ENCODE measurements at places on chromosomes 7 and 10. TPM values are rescaled to one million over a fixed set of nuclear protein-coding genes. Genes with fewer than 3 reads are reported as not detected.
A peak's percentile ranks its signal among the peaks of the same experiment; 100 is the strongest.

Gene KLF6
- 474 TPM for total RNA-seq

GRCh38 chr10:84196941-84197340, 2.6 kb downstream of the CDHR1 start:
- no peak for DNase-seq

DNA sequence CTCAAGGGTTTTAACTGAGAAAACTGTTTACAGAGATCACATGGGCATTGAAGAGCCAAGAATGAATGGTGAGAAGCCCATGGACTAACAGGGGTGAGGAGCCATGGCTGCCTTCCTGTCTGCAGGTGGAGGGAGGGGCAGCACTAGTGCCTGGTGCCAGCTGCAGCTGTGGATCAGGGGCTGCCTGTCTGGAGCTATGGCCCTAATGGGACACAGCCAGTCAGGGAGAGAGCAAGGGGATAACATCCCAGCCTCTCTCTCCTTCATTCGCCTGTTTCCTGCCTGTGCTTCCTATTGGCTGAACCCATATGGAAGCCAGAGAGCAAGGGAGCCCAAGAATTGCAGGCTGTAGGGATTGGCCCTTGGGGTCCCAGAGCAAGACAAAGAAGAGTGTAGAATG, 125.8 kb upstream of the GAD2 start:
- no peak for DNase-seq

- DNase-seq, result no peak
These were observed 9.5 kb downstream of the ACTR1A start for GRCh38 chr10:102492983-102493382.

DNA sequence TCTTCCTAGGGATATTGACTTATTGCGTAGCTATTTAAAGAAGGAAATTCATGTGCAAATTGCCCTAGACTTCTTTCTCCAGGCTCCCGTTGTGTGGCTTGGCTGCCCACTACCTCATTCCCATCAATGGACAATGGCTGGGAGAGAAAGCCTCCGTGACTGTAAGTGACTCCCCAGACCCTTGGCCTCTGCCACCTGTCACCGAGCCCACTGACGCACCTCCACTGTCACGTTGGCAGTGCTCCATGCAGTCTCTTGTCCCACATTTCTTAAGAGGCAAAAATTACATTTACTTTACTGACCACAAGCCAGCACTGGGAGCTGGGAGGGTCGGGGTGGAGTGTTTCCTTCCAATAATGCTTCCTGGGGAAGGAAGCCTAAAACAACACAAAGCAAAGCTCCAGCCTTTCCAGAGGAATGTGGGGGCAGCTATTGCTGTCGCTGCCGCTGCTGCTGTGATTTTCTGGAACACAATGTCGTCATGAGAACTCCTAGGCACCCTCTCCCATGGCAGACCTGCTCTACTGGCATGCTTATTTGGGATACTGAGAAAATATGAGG, 89.7 kb upstream of the STEAP1B start:
- no peak for DNase-seq

Gene OR2A42
- not detected for total RNA-seq

- DNase-seq, result no peak
These were observed 5.9 kb downstream of the SEMA3E start for GRCh38 chr7:83643012-83643411.

DNA sequence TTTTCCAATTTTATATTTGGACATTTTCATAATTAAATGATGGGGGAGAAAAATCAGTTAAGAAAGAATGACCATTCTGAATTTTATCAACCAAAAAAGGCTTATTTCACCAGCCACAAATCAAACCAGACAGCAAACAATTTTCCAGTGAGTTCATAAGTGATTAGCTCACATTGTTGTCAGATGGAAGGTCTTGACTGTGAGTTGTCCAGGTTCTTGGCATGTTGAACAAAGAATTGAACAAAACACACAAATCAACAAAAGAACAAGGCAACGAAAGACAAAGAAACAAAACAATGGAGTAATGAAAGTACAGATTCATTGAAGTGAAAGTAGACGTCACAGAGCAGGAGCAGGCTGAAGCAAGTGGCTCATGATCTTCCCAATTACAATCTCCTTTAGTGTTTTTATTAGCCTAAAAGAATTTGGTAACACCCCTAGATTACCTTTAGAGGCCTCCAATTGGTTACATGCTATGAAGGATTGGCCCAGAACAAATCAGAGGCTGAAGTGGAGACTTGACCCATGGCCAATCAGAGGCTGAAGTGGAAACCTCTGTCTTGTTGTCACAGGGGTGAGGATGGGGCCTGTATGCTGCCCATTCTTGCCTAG, 248.7 kb downstream of the NEBL start:
- no peak for DNase-seq

DNA sequence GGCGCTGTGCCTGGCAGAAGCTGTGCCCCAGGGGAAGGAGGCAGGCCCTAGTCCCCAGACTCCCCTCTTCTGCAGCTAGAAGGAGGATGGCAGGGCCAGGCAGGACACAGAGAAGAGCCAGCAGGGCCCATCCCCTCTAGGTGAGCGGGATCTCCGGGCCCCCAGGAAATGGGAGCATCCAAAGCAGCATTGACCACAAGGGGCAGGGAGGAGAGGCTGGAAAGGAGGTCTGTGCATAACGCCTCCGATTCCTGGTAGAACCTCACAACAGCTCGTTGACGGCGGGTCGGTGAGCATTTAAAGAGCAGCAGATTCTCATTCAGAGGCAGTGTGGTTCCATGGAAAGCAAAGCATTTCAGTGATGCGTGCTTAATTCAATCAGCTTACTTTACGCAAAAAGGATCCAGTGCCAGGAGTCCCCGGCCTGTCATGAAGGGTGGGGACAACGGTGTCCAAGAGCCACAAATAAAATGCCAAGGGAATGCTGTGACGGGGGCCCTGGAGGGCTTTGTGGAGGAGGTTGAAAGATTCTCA, 41.0 kb downstream of the CLRN3 start:
- DNase-seq, result peak; percentile 72

DNA sequence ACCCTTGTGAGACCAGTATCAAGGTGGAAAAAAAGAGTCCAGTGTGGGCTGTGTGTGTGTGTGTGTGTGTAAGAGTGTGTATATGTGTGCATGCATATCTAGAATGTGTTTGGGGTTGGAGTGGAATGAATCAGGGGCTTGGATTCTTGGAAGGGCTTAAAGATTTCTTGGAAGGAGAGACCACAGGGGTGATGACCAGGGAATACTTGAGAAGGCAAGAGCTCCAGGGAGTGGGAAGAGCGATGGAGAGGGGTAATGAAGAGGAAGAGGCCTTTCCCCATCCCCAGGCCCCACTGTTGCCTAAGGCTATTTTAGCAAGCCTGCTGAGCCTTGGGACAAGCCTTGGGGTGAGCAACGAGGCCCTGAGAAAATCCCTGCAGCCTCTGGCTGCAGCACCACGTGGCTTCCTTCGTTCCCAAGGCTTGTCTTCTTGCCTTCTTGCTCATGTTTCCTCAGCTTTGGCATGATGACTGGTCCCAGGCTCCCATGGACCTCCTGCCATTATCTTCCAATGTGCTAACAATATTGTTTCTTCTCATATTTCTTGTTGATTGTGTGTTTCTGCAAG, 663.4 kb downstream of the INHBA start:
- no peak for DNase-seq

GRCh38 chr10:95605163-95605562, 44.0 kb upstream of the SORBS1 start:
- no peak for DNase-seq

GRCh38 chr7:130383187-130383980, 3.1 kb downstream of the CPA1 start:
- peak; percentile 82 for DNase-seq

- DNase-seq, result no peak
These were observed 16.0 kb upstream of the GDI2 start for GRCh38 chr10:5829267-5829666.

Gene ZMIZ2
- total RNA-seq, result 47.8 TPM

- DNase-seq, result no peak
These were observed 112.6 kb upstream of the TBX20 start for GRCh38 chr7:35366167-35367155.

Gene CPA5
- total RNA-seq, result not detected

DNA sequence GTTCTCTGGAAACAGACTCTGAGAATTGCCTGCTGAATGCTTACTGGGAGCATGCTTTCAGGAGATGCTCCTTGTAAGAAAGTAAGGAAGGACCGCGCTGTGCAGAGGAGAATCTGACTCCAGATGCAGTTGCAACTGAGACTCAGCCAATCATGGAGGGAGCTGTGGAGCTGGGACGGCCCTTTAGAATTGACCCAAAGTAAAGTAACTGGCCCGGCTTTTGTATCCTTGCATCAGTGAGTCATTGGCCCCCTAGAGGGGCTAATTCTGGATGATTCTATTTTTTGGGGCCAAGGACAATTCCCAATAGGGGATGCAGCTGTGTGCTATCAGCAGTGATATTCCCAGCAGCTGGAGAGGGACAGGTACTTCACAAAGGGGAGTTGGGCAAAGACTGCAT, 170.4 kb downstream of the PTEN start:
- DNase-seq, result no peak

Gene CDK5
- total RNA-seq, result 7.3 TPM

Gene FAM25G
- not detected for total RNA-seq

DNA sequence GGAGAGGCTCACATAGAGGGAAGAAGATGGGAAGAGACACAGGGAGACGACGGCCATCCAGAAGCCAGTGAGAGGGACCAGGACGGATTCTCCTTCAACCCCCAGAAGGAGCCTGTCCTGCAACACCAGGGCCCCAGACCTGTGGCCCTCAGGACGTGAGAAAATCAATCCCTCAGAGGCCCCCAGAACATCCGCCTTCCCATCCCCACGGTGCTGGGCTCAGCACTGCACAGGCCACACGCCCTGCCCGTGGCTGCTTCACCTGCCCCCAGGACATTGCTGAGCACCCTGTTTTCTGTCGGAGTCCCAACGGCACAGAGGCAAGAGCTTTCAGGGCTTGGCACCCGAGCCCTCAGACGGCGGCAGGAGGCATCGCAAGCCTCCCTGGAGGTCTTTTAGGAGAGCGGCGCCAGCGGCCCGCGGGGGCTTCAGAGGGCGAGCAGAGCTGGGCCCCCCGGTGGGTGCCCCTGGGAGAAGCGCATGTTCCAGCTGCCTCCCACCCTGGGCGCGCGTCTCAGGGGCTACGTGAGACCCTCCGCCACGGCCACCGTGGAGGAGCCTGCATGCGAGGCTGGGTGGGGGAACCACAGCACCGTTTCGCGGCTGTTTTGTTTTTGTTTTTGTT, 42.8 kb downstream of the PDGFA start:
- DNase-seq, result peak; percentile 71

GRCh38 chr10:133180192-133180964, 20.4 kb downstream of the KNDC1 start:
- DNase-seq, result no peak

- DNase-seq, result no peak
These were observed 7.9 kb downstream of the PKD1L1 start for GRCh38 chr7:47940088-47941013.

DNA sequence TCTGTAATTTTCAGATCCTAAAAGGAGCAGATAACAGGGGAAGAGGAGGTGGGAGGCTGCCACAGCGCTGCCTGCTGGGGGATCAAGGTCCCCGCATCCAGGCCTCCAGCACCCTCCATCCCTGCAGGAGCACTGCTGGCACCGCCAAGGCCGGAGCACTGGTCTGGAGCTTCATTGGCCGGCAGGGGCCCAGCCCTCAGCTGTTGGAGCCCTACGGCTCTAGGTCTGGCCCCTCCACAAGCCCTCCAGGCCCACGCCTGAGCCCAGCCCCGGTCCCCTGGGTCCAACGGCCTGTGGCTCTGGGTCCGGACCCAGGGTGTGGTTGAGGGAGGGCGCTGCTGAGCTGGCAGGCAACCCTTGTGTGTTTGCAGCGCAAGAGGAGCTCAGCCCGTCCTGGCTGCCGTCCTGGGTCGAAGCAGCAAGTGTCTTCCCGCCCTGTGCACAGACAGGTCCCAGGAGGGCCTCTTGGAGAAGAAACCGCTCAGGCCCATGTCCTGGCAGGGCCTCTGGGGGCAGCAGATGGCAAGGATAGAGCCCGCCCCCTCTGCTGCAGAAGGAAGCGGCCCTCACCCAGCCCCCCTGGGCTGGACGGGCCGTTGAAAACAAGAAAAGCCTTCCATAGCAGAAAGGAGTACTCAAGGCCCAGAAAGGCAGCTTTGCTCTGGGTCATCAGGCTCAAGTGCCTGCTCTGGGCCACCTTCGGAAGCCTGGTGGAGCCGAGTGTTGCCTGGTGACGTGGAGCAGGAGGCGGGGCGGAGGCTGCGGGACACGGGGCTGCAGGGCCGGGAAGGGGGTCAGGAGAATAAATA, 54.3 kb upstream of the TNRC18 start:
- no peak for DNase-seq

GRCh38 chr7:29924006-29924405, 65.6 kb downstream of the SCRN1 start:
- DNase-seq, result no peak

- DNase-seq, result no peak
These were observed 76.0 kb upstream of the CAV2 start for GRCh38 chr7:116423499-116423898.

- no peak for DNase-seq
These were observed 2.8 kb upstream of the SMARCD3 start for GRCh38 chr7:151251328-151251688.

DNA sequence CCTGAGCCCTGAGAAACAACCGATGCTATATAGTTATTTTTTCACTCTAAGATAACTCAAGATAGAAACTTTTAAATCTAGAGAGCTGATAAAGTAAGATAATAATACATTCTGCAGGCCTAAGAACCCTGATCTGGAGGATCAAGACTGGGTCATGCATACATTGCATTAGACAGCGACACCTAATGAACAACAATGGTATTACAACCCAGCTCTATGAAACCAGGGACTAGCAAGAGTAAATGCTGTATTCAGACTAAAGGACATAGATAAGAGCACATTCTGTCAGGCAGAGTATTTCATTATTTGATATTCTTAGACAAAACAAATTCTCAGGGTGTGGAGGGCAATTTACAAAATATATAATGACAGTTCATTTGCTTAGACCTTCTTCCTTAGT, 148.6 kb downstream of the GRK5 start:
- DNase-seq, result no peak

Gene LIPJ
- total RNA-seq, result not detected

GRCh38 chr10:102801978-102802377, 35.2 kb downstream of the CYP17A1 start:
- DNase-seq, result no peak

Gene GRID1
- 2.1 TPM for total RNA-seq

DNA sequence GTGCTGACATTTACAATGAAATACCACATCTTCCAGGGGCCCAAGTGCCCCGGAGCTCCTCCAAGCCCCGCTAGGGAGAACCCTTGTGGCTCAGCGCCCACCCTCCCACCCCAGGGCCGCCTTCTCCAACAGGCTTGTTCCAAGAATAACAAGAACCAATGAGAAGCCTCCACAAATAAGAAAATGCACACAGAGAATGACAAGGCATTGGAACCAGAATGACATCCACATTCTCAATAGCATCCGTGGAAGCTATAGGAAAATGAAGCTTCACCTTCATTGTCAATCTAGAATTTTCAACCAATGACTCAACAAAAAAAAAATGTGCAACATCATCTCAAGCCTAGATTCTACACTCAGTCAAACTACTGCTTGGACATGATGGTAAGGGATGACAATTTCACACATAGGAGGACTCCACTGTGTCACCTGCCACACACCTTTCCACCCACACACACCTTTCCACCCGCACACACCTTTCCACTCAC, 50.4 kb upstream of the PPP2R2D start:
- DNase-seq, result no peak

All from mesenteric fat pad (tissue), 1 donor.